ENCODE measurements at places on chromosomes 5 and 9.

DNA sequence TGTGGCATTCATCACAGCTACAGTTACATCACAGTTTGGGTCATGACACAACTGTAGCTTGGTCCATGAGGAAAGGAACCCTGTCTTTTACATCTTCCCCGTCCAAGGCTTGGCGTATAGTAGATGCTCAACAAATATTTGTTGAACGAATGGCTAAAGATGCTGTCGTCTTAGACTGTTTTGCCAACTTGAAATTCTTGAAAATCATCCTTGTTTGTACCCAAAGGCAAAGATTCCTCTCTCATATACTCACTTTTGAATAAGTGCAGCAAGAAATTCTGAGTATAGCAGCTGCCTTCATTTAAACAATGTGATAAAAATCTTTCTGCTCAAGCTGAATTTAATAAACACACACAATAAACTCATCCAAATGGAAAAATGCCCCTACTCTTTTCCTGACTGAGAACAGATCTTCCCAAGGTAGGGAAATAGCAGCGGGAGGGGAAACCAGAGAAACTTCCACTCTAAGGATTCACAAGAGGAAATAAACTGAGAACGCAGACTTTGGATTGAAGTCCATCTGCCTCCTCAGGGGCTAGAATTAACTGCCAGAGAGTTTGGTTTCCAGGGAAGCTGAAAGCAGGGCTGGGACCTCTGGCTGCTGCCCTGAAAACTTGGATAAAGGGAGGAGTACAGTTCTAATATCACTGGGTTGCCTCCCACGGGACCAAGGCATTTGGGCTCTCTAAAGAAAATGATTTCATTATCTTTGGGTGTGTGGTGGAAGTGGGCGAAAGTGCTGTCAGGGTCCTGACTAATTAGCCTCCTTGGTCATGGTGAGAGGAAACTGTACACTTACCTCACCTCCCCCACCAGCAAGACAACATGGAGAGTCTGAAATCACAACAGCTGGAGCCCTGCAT, 99.1 kb downstream of the DPYSL3 start:
- ATAC-seq = peak; percentile 9

- ATAC-seq = no peak
Measured at GRCh38 chr9:38091310-38092199, 22.5 kb upstream of the SHB start.

DNA sequence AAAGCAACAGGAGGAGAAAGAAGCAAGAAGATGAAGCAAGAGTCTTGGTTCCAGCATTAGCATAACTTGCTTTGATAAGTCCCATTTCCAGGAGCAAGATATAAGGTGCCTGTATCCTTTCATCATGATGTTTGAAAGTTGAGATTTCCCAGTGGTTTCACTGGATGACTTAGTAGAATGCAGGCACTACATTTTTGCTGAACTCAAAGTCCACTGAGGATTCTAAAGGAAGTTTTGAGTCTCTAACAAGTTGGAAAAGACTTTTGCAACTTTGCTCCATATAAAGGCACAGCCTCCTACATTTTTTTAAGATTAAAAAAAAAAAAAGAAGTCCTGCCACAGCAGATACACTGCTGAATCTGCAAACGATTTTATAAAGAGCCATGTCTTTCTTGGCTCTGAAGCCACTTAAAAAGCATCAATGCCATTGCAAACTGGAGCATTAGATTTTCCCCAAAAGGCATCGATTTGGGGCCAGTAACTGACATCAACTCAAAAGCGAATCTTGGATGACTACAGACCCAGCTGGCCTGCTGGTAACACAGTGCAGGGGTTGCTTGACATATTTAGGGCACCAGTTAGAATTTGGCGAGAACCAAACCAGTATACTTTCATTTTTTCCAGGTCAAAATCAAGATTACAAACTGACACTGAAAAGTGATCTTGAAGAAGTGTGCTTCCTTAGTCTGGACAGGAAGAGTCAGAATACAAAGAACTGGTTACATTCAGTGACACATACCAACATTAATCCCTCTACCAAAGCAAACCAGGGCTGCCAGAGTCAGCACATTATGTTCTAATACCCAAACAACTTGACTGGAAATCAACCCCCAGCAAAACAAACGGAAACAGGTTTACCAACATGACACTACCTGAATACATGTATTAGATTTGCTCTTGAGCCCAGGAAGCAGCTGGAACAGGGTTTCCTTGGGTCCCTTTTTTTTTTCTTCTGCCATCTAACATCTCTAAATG, 39.1 kb upstream of the KCNV2 start:
- no peak for ATAC-seq

DNA sequence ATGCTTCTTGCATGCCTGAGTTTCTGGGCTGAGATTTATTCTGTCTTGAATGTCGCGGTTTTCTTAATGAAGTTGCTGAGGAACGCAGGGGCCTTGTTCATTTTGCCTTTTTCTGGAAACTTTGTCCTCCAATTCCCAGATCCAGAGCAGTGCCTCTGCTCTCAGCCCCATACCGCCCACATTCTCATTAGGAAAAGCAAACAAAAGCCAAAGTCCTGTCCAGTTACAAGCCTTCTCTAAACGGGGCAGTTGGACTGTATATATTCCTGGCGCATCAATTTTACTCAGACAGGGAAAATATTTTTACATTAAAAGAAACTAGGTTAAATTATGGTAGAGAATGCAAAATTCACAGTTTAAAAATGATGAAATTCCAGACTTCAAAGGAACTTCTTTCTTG, 1.2 kb upstream of the PSAT1 start:
- ATAC-seq = no peak

- peak; percentile 78 for ATAC-seq
Measured at GRCh38 chr9:125176636-125177035, 13.0 kb downstream of the PPP6C start.

Data from SK-N-SH treated with all-trans-retinoic acid at 6 μM for 48 hours (cell line).